ENCODE measurements at places on chromosomes 4 and X.

DNA sequence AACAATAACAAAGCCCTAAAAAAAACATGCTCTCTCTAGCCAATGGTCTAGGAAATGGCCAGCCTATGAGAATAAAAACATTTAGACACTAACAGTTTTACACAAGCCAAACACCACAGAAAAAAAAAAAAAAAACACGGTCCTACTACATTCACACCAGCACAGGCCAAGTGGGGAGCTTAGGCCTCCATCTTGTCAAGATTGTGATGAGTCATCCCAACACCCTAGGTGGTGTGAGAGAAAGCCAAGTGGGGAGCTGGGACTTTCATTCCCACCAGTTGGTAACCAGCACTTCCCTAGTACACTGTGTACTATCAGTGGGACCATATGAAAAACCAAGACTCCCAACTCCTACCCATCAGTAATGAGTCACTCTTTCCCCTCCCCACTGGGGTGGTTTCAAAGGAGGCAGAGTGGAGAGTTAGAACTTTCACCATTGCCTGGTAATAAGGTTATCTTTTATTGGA, 95.6 kb downstream of the ADAMTS3 start:
- no peak for DNase-seq

GRCh38 chr4:29453303-29453820, 1266.8 kb upstream of the PCDH7 start:
- no peak for DNase-seq

- no peak for DNase-seq
Measured at GRCh38 chr4:165464376-165464775, 85.6 kb downstream of the CPE start.

DNA sequence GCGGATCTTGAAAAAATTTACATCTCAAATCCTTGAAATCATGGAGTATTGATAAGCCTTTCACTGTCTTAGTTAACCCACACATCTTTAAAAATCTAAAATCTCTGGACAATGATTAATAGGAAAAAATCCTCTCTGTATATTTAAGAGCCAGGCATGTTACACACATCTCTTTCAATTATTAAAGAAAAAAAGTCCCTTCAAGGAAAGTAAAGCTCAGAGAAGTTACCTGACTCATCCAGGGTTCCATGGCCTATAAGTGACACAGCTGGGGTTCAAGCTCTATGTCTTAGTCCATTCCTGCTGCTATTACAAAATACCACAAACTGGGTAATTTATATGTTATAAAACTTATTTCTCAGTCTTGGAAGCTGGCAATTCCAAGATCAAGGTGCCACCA, 14.2 kb upstream of the FGF16 start:
- DNase-seq = no peak

DNA sequence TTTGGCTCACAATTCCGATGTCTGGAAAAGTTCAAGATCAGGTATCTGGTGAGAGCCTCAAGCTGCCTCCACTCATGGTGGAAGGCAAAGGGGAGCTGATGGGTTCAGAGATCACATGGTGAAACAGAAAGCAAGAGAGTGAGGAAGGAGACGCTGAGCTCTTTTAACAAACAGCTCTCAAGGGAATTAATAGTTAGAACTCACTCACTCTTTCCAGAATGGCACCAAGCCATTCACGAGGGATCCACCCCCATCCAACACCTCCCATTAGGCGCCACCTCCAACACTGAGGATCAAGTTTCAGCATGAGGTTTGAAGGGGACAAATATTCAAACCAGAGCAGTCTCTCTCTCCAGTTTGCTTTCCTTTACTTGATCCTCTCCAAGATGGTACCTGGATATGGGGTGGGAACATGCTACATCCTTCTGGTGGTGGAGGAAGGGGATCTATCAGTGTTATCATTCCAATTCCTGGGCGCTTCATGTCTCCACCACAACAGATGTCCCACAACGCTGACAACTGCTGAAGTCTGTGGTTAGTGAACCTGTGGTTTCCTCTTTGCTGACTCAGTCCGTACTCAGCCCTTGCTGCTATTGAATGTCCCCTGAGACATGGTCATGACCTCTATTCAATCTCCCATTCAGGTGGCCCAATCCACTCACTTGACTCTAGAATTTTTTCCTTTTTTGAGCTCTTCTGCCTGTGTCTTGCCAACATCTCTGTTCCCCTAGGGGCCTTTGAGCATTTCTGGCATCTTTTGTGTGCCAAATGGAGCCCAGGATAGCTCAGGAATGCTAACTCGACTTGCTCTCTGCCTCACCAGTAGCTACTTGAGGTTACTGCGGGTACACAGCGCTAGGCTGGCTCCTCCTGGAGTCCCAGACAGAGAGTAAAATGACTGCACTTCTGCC, 395.2 kb downstream of the MID1IP1 start:
- no peak for DNase-seq

DNA sequence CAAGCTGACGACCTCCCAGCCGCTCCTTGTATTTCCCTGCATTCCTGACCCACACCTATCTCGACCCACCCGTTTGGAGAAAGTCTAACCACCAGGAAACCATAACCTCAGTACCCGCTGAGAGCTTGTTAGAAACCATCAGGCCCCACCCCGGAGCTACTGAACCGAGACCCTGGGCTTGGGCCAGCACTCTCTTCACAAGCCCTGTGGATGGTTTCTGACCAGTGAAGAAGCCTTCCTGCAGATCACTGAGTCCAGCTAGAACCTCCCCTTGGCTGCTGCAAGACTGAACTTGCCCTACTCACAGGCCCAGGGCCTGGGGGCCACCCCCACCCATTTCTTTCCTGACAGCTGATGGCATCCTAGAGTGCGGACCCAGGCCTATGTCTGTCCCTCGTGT, 26.6 kb upstream of the ZNF185 start:
- no peak for DNase-seq

DNA sequence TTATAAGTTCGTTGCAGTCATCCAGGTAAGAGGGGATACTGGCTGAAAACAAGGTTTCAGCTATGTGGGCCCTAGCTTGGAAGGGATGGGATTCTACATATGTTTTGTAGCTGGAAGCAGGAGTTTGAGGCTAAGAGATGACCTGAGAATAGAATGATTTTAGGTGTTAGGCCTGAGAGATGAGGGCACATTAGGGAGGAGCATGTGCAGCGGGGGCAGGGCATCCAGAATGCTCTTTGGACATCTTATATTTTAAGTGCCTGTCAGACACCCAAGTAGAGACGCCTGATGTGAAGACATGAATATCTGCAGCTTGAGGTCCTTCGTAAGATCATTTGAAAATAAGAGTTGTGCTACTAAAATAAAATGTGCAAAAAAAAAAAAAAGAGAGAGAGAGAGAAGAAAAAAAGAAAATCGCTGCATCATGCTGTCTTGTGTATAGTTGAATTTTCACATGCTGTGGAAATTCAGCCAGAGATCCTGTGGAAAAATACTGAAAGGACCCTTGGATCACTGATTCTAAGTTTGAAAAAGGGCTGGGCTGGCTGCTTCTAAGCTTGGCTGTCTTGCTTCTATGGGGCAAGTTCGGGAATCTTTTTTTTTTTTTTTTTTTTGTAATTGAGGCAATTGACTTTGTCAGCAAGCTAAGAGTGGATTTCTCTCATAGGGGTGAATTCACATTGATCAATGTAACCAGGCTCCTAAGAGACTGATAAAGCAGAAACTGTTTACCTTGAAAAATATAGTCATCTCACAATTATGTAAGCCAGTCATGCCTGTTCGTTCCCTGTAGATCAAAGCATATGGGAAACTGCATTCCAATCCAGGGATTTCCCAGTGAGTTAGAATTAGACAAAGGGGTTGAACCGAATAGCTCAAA, 341.0 kb upstream of the GATB start:
- DNase-seq = no peak

DNA sequence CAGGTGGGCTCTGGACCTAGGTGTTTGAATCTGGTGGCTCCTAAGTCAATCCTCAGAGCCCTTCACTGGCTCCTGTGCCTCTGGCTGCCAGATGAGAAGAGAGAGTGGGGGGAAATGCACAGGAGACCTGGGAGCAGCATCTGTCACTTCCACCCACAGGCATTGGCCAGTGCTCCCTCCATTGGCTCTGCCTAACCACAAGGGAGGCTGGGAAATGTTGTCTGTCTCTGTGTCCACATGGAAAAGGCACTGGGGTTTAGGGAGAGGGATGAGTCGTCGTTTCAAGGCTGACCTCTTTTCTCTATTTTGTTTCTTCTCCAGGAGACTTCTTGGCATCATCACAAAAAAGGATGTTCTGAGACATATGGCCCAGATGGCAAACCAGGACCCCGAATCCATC, 76.4 kb downstream of the CLCN4 start:
- no peak for DNase-seq

DNA sequence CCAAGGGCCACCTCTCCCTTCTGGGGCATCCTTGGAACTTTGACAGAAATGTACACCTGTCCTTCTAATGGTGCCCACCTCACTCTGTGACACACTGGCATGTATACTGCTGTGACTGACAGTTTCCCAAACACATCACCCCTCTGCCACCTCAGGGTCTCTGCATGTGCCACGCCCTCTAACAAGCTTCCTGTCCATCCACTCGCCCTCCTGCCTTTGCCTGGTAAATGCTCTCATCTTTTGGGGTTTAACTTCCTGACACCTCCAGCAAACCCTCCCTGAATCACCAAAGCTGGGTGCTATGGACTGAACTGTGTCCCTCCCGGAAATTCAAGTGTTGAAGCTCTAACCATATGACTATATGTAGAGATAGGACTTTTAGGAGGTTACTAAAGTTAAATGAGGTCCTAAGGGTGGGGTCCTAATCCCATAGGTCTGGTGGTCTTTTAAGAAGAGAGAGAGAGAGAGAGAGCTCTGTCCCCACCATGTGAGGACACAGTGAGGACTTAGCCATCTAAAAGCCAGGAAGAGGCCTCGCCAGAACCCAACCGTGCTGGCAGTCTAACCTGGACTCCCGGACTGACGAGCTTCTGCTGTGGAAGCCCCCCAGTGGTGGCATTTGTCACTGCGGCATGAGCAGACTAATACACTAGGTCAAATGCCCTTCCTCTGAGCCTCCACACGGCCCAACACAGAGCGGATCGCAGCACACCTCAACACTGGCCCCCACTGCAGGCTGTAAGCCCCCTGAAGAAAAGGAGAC, 95.6 kb downstream of the AFAP1 start:
- DNase-seq = peak; percentile 57

DNA sequence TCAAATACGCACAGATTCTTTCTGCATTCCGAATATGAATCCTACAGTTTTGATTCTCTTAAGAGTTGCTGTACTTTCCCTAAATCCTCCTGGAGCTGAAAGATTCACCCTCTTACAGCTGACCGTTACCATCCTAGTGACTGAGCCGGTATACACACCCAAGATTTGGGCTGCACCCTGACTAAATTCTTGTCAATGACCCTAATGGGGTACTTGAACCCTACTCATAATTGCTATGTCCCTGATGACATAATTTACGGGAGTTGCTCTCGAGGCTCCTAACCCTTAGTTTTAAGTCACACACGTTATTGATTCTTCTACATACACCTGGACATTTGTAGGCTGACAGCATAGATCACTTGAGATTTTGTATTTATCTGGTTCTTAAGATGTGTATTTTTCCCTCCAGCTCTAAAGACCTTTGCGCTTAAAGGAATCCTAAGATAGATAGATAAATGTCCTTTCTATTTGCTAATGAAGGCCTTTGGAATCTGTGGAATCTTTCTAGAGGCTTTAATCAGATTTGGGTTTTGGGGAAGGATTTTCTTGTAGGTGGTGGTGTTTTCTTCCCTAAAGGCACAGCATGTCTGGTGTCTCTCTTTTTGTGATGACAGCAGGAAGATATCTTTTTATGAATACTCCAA, 37.8 kb downstream of the CLDN34 start:
- DNase-seq = no peak

DNA sequence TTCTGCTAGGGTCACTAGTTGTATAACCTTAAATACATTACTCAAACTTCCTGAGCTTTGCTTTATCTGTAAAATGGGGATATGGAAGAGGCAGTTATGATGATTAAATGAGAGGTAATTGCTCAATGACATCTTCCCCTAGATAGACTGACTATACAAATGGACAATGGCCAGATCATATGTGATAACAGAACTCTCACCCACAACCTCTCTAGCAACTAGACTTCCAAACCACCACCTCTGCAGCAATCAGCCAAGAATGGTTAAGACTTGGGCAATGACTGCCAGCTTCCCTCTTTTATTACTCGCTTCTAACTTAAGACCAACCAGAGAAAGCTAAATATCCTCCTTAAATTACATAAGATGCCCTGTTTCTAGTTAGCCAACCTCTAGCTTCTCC, 2.9 kb upstream of the SEPSECS start:
- DNase-seq = no peak

DNA sequence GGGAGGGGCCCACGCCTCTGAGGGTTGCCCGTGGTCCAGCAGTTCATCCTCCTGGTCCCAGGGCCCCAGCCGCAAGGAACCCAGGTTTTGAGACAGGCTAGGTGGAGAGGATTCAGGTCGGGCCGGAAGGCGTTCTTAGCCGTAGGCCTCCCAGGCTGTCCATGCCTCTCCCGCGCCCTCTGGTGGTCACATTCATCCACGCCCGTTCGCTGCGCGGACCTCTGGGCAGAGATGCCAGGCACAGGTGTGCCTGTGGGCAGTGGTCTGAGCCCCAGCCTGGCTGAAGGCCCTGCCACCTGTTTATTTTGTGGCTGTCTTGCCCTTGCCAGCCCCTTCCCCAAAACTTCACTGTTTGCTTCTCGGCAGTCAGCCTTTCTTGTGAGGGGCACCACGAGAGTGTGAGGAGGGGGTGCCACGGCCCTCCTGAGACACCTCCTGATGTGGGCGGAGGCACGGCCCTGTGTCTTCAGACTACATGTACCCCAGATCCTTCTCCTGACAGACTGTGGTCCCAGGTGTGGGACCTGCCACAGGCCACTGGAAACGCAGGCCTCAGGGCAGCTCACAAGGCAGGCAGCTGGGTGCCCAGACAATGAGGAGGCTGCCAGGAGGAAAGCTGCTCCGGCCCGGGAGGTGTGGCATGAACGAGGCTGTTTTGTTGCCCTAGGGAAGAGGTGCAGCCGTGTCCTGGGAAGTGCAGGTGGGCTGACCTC, 5.0 kb downstream of the UVSSA start:
- peak; percentile 95 for DNase-seq

DNA sequence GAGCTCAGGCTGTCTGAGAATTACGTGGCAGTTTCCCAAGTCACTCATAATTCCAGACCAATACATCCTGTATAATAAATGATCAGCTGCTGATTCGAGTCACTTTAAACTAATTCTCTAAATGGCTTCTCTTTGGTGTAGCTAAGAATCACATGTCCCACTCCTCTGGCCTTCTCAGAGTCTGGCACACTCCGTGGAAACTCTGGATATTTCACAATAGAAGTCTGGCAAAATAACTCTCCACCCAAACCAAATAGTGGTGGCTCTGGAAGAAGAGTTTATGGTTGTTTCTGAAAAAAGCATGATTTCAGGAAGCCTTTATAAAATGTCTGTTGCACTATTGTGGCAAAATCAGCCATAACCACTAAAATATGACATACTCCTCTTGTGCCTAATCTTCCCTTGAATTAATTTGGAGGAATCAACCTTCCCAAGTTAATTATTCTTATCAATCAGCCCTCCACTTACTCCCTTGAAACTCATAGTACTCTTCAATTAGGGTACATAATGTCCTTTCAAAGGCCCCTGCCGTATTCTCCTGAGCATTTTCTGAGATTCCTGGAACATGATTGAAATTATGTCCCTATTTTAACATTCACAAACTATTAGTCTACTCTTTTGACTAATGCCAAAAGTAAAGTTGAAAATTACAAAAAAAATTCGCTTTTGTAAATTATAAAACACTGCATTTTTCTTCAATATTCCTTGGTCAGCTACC, 991.6 kb downstream of the FAT4 start:
- DNase-seq = no peak

- DNase-seq = no peak
Measured at GRCh38 chrX:130728208-130728607, 174.8 kb downstream of the ENOX2 start.

- no peak for DNase-seq
Measured at GRCh38 chrX:131607792-131608369, 64.0 kb downstream of the OR13H1 start.
